ENCODE measurements at places on chromosomes 2 and 18. TPM values are rescaled to one million over a fixed set of nuclear protein-coding genes. Genes with fewer than 3 reads are reported as not detected.

The SNRPD1 gene
- 30.9 TPM for total RNA-seq

The RAD51AP2 gene
- not detected for total RNA-seq

DNA sequence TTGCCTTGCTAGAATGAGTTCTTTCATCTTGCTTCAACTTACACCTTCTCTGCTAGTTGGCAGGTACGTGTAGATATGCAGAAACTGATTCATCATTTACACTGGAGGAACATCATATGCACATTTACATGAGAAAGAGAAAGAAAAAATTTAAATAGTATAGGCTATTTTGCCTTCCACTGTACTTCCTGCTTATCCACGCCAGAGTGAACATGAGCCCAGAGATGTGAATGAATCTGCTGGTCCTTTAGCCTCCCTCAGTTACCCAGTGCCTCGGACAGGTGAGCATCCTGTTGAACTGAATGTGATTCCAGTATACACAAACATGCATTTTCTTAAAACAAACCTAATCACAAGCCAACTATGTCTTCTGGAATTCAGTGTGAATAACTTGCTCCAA, 83.6 kb downstream of the SESTD1 start:
- DNase-seq, result no peak

- DNase-seq, result no peak
Observed at GRCh38 chr2:191889931-191890330, 43.0 kb upstream of the CAVIN2 start.

- DNase-seq, result no peak
Observed at GRCh38 chr2:100957996-100958653, 44.0 kb upstream of the RPL31 start.

DNA sequence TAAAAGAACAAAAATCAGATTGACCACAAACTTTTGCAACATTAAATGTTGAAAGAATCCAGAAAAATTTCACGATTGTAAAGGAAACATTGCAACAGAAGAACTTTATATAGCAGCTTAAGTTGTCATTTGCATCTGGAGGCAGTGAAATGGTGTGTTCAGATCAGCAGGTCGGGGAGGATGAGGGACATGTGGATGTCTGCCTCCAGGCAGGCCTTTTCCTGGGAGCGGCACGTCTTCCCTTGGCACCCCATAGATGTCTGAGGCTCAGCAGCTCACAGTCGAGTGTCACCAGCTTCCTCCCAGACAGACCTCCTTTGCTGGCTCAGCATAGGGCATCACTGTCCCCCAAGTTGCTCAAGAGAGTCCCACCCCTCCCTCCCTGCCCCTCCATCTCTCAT, 44.3 kb upstream of the ASB1 start:
- no peak for DNase-seq

DNA sequence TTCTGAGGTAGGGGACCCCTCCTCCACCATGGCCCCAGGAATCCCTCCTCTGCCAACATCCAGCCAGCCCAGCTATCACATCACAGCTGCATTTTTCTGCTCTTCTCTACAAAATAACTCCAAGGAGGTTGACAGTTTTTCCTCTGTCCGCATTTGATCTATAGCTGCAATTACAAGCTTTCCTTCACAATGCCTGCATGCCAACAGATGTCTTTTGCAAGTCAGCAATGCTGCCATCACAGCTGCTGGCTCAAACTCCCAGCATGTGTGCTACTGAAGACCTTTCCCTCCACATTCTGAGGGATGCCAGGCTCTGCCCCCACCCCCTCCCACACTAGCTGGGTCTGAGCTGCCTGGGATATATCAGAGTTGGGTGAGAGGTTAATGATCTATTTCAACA, 51.7 kb downstream of the MCFD2 start:
- DNase-seq, result no peak

- no peak for DNase-seq
Observed at GRCh38 chr2:232892843-232893242, 22.8 kb downstream of the SNORC start.

- no peak for DNase-seq
Observed at GRCh38 chr2:134169788-134170187, 84.1 kb upstream of the MGAT5 start.
